ENCODE measurements at places on chromosomes 2 and 18.

- no peak for DNase-seq
Measured at GRCh38 chr2:230174466-230174865, 45.3 kb downstream of the SP110 start.

DNA sequence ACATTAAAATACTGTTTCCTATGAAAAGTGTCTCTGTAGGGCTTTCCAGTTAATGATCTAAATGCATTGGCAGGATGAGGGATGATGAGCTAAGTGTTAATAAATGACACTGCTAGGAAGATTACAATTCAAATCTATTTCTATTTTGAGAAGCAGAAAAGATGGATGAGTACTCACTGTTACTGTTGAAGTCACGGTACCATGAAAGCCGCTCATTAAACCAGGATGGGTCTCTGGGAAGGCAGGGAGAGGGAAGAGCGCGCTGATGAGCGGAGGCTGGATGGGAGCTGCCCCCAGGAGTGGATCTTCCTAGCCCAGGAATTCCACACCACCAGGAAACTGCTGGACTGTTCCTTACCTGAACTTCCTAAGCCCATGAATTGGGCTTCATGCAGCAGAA, 27.1 kb upstream of the TXNDC2 start:
- DNase-seq, result no peak

- no peak for DNase-seq
Measured at GRCh38 chr18:28801876-28802275, 624.9 kb upstream of the CDH2 start.

GRCh38 chr2:237164474-237165042, 78.9 kb downstream of the COPS8 start:
- no peak for DNase-seq

DNA sequence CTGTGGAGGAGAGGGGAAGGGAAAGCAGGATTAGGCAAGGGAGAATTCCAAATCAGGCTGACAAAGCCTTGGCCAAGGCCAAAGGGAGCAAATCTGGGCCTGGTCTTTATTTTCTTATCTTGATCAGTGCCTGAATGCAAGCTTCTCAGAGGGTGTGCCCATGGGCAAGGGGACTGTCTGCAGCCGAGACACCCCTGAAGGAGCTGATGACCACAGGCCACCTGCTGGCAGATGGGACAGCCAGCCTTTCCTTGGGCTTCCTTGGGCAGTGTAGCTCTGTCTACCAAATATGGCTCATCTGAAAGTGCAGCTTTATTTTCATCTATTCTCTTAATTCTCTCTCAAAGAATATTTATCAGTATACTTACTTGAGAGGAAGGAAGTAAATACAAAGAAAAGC, 117.0 kb downstream of the PKP4 start:
- DNase-seq, result no peak

- DNase-seq, result no peak
Measured at GRCh38 chr2:6828299-6828584, 37.5 kb downstream of the CMPK2 start.

- DNase-seq, result no peak
Measured at GRCh38 chr18:36250827-36251226, 46.7 kb upstream of the FHOD3 start.

- no peak for DNase-seq
Measured at GRCh38 chr18:58533766-58534165, 95.1 kb downstream of the ALPK2 start.

DNA sequence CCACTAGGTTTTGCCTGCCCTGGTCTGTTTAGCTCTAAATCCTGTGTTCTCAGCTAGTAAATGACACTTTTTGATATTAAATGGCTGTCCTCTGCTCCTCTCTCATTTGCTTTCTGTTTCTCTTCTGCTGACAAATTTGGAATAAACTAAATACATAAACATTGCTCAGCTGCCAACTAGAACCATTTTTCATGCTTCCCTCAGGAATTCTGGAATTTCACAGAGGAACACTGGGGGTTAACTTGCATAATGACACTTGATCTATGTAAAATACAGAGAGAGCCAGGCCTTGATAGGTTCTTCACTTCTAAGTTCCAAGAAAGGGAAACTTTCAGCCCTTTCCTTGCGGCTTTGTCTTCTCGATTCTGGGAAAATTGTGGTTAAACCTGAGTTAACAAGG, 450.6 kb upstream of the ST6GAL2 start:
- DNase-seq, result no peak

GRCh38 chr2:191020742-191021381, 6.9 kb upstream of the STAT1 start:
- no peak for DNase-seq

DNA sequence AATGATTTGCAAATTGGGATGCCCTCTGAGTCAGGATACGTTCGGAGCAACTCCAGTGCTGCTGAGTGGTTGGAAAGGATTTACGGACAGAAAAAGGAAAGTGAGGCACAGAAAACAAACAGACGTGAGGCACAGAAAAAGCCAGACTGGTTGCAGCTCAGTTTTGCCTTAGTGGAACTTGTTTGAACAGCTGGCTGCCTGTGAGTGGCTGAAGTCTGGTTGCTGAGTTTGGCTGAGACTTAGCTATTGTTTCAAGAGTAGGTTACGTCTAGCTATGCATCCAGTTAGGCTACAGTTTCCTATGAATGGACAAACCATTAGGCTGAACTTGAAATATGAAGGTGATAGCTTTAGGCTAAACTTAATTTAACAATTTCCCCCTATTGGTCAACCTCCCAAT, 256.6 kb downstream of the VAPA start:
- DNase-seq, result no peak

GRCh38 chr2:237407700-237408099, 6.3 kb downstream of the COL6A3 start:
- no peak for DNase-seq

DNA sequence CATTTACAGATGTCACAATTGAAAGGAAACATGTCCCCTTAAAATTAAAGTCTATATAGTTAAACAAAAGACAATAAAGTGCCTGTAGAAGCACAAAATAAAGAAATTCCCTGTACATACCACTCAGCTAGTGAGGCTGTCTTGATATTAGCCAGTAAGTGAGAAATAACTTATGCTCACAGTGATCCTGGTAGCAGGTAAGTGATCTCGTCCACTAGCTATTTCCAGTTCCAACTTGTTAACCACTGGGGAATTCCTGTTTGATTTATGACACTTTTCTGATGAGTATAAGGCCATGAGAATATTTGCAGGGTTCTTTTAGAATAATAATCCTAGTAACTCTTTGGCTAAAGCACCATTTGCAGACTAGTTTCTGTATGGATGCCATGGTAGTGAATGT, 127.9 kb upstream of the PGAP1 start:
- DNase-seq, result no peak

GRCh38 chr2:108916796-108917421, 72.1 kb downstream of the EDAR start:
- DNase-seq, result no peak

- DNase-seq, result no peak
Measured at GRCh38 chr2:62340994-62341484, 145.1 kb downstream of the B3GNT2 start.

GRCh38 chr2:79327460-79327859, 167.9 kb upstream of the REG3A start:
- no peak for DNase-seq

DNA sequence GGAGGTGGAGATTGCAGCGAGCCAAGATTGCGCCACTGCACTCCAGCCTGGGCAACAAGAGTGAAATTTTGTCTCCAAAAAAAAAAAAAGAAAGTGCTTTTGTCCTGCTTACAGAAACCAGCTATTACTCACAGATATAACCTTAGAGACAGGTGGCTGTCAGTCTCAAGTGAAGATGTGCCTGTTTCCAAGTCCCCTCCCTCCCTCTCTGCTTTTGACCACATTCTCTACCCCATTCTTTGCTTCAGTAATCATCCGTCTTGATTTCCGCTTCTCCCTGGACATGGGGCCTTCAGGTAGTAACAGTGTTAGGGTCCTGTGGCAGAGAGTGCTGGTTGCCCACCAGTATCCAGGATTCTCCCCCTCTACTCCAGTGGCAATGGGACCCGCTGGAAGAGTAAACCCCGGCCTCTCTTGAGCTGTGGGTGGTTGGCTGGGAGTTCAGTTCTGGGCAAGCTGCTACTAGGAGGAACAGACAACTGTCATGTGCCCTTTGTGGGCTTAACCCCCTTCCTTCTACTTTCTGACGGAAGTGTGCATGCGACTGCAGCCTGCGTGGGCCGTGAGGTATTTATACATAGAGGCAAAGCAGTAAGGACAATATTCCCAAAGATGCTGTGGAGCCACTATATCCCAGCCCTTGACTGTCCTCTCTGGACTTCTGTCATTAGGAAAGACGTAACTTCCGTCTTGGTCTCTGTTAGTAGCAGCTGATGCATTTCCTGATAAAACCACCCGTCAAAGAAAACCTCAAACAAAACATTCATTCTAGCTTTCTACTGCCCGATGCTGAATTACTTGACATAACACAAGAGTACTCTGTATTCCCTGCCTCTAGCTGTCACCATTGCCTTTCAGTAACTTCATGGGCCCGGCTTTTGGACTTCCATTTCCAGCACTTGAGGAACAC, 17.8 kb downstream of the PDCL3 start:
- peak; percentile 48 for DNase-seq

- DNase-seq, result no peak
Measured at GRCh38 chr2:189363559-189363958, 77.7 kb upstream of the WDR75 start.

DNA sequence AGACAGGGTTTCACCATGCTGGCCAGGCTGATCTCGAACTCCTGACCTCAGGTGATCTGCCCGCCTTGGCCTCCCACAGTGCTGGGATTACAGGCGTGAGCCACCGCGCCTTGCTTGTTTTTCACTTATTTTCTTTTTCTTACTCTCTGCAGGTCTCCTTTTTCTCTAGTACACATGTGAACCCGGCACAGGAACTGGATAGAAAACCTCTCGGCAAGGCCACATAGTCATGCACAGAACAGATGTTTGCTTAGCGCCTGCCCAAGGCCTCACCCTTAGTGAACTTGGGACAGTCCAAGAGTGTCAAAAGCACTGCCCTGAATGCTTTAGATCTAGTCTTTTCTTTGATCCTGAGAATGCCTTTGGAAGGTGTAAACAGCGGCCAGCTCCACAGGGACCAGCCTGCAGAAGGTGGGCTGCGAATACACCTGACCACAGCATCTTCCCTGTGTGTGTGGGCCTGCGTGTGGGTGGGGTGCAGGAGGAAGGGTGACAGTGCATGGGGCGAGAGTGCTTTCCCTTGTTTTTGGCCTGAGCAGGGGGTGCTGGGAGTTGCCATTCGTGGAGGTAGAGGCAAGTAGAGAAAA, 27.0 kb downstream of the IMPA2 start:
- no peak for DNase-seq

DNA sequence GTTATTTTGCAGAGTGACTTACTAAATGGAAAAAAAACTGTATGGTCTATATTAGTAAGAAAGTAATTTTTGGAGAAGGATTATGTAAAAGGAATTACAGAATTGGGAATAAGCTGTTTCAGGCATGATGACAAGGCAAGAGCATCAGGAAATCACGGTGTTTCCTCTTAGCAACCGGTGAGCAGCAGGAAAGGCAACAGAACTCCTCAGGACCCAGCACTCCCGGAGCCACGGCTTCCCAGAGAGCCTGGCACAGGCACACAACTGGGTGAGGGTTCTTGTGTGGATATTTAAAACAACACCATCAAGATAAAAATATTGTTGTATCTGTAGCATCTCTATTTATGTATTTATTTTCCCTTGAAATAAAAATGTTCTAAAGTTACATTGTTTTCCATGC, 34.4 kb downstream of the CYP27C1 start:
- no peak for DNase-seq
